LHCN-M2 (cell line): ENCODE measurements at places on chromosomes 3 and 15. TPM values are rescaled to one million over a fixed set of nuclear protein-coding genes. Genes with fewer than 3 reads are reported as not detected.

Gene RAB27A
- total RNA-seq = 4.0 and 5.6 TPM in 2 replicates

Gene FGF12
- not detected in 2 replicates for total RNA-seq

Gene WDR93
- total RNA-seq = not detected in 2 replicates

Gene PP2D1
- not detected in 2 replicates for total RNA-seq

Gene ZNF620
- 0.23 and 0.64 TPM in 2 replicates for total RNA-seq

Gene LRRC31
- not detected in 2 replicates for total RNA-seq

DNA sequence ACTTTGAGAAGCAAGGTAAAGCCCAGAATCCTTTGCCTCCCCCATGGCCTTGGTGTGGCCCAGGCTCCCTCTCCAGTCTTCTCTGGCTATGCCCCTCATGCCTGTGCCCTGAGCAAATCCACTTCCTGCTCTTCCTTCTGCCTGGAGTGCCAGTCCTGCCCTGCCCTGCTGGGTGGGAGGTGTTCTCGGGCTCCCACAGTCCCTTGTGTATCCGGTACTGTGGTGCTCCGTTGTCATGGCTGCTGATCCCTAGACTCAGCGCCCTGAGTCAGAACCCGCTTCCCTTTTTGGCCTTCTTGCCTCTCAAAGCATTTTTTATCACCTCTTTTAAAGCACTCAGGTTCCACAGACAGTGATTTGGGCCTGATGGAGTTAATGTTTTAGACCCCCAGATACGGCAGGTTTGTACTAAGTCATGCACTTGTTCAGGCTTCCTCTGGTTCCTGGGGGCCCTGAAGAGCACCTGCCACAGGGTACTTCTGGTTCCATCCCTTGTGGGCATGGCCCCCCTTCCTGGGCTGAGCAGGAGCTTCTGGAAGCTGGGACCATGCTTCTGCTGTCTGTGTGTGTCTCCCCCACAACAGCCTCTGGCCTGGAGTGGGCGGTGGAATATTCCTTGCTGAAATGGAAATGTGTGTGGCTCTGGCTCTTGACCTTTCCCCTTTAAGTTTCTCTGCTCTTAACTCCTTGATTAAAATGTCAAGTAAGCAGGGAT lies 29.6 kb upstream of the ADAMTS7 start:
- DNase-seq = peak; percentile 84

DNA sequence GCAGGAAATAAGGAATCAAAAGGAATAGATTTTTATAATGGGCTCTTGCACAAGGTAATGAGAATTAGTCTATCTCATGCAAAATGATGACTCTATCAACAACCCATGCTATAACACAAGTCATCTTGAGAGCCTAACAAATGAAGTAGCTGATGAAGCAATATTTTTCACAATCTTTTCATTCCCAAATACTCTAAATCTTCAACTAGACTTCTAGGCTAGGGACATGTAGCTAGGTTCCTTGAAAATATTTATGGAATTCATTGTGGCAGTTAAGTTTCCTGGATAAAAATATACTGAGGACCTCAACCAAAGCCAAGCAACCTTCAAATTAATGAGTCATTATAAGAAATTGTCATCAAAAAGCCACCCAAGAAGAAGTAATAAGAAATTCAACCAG lies 55.4 kb downstream of the DCBLD2 start:
- no peak for DNase-seq

- DNase-seq = no peak
Measured at GRCh38 chr3:43612419-43612818, 9.4 kb downstream of the ANO10 start.

GRCh38 chr15:95919460-95919859 lies 411.0 kb upstream of the NR2F2 start:
- no peak for DNase-seq

DNA sequence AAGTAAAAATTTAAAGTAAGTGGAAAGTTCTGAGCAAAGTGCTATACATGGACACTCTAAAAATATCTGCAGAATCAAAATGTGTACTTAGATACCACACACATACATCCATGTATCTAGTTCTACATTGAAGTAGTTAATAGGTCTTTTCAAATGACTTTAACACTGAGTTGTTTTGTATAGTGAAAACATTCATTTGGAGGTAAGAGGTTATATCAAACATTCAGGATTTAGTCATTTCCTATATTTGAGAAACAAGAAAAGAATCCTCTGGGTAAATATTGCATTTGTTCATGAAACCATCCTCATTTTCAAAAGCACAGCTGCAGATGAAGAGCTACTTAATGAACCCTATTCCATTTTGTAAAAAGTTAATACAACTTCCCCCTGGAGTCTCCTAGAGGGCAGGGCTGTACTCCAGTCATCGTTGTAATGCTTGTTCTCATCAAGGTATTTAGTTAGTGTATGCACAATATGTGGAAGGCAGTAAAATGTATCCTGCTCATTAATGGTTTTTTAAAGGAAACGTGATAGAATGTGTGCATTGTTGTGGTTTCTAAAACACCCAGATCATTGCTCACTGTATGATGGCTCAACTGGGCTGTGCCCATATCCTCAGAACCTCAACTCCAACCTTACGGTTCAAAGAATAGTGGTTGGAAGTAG lies 26.2 kb downstream of the ARPP21 start:
- DNase-seq = peak; percentile 76

DNA sequence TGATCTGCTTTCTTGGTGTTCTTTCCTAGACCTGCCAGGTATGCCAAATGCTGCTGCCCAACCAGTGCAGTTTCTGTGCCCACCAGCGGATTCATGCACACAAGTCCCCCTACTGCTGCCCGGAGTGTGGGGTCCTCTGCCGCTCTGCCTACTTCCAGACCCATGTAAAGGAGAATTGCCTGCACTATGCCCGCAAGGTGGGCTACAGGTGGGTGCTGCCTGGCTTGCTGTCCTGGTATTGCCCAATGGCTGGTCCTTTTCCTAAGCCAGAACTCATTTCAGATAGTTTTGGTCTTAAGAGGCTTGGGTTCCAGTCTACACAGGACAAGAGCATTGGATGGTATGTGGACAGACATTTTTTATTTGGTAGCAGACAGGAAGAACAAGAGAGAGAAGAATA lies 26.5 kb upstream of the ALPK3 start:
- no peak for DNase-seq

DNA sequence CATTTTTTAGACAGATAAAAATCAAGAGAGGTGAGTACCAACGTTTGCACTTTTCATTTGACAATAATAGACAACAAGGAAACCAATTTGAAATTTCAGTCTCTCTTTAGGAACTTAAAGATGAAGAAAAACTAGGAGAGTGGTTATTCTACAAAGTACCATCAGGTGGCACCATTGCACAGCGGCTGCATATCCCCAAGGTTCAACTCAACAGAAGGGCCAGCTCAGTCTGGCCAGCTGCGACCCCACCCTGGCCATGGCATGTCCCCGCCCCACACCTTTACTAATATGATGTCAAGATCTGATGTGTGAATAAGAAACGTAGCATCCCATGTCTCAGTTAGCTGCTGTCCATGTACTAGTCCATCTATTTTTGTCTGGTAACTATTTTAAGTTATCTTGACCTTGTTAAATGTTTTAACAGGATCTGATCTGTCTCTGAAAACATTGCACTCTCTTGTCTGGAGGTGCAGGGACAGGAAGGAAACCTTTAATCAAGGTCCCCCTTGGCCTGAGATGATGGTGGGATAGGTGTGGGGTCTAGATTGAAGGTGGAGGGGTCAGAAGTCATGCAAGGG lies 35.5 kb upstream of the CGNL1 start:
- DNase-seq = peak; percentile 49

- peak; percentile 100 for DNase-seq
Measured at GRCh38 chr3:101676765-101677435, at the start of gene ZBTB11. Gene ZBTB11 (minus strand): TSS chr3:101677132. CDS start chr3:101676914, 218 bp downstream.

DNA sequence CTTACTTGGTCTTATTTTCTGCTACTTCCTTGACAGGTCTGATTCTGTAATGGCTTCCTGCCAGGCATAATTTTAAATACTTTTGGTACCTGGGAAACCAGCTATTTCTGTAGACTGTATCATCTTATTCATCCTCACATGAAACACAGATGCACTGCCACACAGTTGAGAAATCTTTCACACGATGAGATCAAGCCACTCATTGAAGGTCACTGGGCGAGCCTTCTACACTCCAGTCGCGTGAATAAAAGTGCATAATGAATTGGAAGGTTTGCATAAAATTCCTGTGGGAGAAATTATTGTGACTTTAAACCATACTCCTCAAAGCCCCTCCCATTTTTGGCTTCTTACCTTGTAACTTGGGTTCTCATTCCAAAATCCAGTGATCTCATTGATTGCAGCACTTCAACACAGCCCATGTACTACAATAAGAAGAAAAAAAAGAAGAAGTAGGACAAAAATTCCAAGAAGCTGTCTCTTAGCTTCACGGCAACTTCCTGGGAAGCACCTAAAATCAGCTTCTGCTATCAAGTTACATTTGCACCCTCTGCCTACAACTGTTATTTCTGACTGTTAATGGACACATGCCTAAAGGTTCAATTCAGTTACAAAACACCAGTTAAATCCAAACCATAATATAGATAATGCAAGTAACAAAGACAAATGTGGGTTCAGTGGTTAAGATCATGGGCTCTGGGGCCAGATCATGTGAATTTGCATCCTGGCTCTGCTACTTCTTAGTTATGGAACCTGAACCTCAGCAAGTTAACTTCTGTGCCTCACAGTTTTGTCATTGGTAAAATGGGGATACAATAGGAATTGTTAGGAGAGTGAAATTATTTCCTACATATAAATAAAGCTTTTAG lies 39.0 kb downstream of the SHC4 start:
- no peak for DNase-seq

DNA sequence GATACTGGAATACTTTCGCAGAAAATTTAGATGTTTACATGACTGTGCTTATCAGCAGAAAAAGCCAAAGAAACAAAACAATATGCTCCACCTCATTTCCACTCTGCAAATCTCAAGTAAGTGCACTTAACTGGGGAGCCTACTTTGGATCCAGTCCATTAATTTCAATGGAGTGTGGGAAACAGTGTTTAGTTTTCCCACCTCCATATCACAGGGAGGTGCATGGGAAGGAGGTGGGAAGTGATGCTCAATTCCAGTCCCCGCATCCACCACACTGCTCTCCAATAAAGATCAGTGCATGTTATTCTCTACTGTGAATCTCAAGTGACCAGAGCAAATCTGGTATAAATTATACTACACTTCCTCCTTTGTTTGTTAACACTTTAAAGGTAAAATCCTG lies 2.9 kb downstream of the NEDD4 start:
- no peak for DNase-seq

DNA sequence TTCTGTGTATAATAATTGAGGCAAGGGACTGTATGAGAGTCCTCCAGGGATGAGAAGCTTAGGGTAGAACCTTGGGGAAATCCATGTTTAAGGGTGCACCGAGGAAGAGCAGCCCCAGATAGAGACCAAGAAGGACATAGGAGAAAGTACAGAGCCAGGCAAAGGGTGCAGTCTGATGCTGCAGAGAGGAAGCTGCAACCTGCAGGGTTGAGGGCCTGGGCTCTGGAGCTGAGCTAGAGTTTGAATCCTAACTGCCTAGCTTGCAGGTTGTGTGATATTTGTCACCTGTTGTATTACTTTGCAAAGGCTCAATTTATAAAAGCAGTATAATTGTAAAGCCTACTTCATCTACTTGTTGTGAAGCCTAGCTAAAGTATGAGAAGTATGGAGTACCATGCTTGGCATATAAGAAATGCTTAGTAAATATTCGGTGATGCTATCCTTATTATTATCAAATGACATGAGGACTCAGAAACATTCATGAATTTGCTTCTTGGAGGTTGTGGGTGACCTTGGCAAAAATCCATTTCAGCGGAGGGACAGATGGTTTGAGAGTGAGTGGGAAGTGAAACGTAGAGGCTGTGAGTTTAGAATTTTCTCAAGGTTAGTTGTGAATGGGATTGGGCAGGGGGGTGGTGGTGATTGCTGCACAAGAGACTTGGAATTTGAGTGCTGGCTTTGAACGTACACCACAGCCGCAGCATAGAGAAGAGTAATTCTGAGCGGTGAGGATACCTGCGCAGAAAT lies 43.8 kb downstream of the PLCL2 start:
- DNase-seq = no peak

GRCh38 chr3:69178838-69179739 lies 56.7 kb upstream of the LMOD3 start:
- DNase-seq = no peak

- DNase-seq = no peak
Measured at GRCh38 chr3:109355625-109356441, 18.5 kb upstream of the DPPA4 start.

GRCh38 chr15:90165157-90165556 lies 36.0 kb upstream of the SEMA4B start:
- no peak for DNase-seq

DNA sequence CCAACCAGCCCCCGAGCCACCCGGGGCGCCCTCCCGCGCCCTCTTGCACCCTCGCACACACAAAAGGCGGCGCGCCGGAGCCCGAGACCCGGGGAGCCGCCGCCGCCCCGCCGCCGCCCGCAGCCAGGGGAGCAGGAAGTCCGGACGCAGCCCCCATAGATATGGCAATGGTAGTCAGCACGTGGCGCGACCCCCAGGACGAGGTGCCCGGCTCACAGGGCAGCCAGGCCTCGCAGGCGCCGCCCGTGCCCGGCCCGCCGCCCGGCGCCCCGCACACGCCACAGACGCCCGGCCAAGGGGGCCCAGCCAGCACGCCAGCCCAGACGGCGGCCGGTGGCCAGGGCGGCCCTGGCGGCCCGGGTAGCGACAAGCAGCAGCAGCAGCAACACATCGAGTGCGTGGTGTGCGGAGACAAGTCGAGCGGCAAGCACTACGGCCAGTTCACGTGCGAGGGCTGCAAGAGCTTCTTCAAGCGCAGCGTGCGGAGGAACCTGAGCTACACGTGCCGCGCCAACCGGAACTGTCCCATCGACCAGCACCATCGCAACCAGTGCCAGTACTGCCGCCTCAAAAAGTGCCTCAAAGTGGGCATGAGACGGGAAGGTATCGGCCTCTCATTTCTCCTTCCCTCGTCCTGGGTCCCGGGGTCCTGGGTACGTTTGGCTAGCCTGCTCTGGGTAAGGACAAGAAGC lies 1.6 kb downstream of the NR2F2 start:
- peak; percentile 54 for DNase-seq

GRCh38 chr3:125116311-125117080 lies 60.7 kb upstream of the HEG1 start:
- peak; percentile 80 for DNase-seq

- DNase-seq = no peak
Measured at GRCh38 chr3:58484045-58484721, 7.7 kb upstream of the KCTD6 start.

GRCh38 chr3:107916171-107916570 lies 174.7 kb downstream of the CD47 start:
- no peak for DNase-seq

DNA sequence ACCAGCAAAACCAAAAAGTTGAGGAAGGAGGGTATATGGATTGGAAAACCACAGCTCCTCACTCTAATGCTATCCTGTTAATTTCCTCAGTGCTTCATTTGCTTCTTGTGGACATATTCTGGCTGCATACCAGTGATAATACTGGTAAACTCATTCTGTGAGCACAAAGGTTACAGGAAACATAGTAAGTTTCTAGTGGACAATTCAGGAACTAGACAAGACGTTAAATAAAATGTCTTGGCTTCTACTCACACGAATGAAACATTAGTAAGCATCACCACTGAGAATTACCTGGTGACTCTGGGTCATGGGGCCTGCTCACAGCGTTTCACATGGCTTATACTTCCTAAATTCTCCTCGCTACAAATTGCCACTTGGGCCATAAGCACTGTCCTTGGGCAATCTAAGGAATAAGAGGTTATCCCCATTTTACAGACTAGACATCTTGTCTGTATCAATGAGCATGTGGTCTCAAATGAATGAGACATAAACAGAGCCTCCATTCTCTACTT lies 20.1 kb upstream of the PPIB start:
- DNase-seq = no peak
